Central memory CD8-positive, alpha-beta T cell (primary cell): ENCODE measurements at places on chromosomes 12 and 14.

GRCh38 chr14:22065347-22065746 lies 391.7 kb upstream of the OR4E1 start:
- no peaks in the 10 kb centered on the region for H3K36me3 ChIP-seq
- H3K27ac ChIP-seq: no peak overlapping the region
- no peaks in the 10 kb centered on the region for H3K4me1 ChIP-seq
- no peak for DNase-seq
- no peak overlapping the region for H3K4me3 ChIP-seq

GRCh38 chr12:110528277-110528839 lies 26.2 kb downstream of the RAD9B start:
- no peak overlapping the region for H3K4me3 ChIP-seq
- no peaks in the 10 kb centered on the region for H3K27me3 ChIP-seq
- no peak for DNase-seq
- H3K4me1 ChIP-seq: no peaks in the 10 kb centered on the region
- no peak overlapping the region for H3K27ac ChIP-seq
- peaks cover 13% of the 10 kb centered on the region for H3K36me3 ChIP-seq

DNA sequence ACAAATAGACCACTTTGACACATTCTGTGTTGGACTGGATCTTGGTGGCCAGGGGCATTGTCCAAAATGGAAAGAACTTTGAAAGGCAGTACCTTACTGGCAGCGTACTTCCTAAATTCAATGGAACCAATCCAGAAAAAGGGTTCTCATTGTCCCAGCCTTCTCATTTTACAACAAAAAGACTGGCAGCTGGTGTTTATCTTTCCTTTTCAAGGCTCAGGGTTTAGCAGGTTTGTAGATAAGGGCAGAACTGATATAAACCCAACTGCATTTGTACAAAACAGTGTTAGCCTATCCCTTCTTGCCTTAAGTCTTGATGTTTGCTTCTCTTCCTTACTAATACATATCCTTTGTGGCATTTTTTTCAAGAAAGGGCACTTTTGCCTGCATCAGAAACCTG lies 7.7 kb downstream of the THAP2 start:
- no peak overlapping the region for H3K4me3 ChIP-seq
- H3K4me1 ChIP-seq: peaks cover 7% of the 10 kb centered on the region
- H3K27me3 ChIP-seq: no peaks in the 10 kb centered on the region
- H3K27ac ChIP-seq: no peak overlapping the region
- DNase-seq: no peak

DNA sequence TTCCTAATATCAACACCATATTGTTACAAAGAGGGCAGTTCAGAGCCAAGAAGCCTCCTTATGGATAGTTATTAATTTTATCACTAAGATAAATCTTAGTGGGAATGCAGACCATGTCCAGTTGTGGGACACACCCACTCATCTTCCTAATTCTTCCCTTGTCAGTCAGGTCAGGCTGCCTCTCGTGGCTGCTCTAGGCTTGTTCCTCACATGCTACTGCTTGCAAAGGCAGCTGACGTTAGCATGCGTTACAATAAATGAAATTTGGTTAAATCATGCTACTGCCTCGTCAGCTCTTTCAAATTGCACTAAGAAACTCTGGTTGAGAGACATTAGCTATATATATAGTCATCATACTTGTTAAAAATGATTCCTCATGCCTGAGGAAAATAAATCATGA lies 108.4 kb downstream of the CAND1 start:
- no peak overlapping the region for H3K4me3 ChIP-seq
- H3K27ac ChIP-seq: no peak overlapping the region
- H3K4me1 ChIP-seq: no peaks in the 10 kb centered on the region

DNA sequence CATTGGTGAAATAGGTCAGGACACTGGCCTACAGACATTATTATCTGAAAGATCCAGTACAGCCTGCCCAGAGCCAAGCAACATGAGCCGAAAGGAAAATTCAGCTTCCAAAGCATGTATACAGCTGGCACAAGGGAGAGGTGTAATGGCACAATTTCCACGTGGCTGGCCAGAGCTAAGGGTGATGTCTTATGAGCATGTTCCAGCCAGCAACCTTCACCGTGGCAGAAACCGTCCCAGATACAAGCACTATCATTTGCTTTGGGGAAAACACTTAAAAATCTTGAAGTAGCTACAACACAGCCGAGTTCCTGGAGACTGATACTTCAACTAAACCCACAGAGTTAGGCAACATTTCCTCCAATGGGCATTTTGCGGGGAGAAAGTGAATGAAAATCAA lies 44.5 kb downstream of the CORO1C start:
- no peaks in the 10 kb centered on the region for H3K36me3 ChIP-seq
- H3K27me3 ChIP-seq: no peaks in the 10 kb centered on the region
- H3K4me1 ChIP-seq: peaks cover 27% of the 10 kb centered on the region
- H3K4me3 ChIP-seq: no peak overlapping the region
- no peak for DNase-seq
- no peak overlapping the region for H3K27ac ChIP-seq

DNA sequence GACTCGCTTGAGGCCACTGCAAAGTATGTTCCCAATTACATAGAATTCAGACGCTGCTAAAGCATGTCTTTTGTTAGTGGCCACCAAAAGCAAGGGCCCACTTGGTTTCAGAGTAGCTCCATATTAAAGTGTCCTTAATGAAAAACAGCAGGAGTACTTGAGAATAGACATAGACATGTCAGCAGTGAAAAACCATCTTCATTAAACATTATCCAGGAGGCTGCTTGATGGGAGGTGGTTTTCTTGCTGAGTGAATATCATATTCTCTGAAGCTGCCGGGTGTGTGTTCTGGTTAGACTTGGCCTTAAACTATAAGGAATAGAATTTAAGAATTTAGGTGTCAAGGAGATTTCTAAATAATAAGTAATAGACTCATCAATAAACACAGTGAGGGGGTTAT lies 79.5 kb upstream of the CCDC198 start:
- no peak for DNase-seq
- no peak overlapping the region for H3K4me3 ChIP-seq
- no peaks in the 10 kb centered on the region for H3K27me3 ChIP-seq
- H3K4me1 ChIP-seq: no peaks in the 10 kb centered on the region
